ENCODE measurements at places on chromosomes 6 and 20.

DNA sequence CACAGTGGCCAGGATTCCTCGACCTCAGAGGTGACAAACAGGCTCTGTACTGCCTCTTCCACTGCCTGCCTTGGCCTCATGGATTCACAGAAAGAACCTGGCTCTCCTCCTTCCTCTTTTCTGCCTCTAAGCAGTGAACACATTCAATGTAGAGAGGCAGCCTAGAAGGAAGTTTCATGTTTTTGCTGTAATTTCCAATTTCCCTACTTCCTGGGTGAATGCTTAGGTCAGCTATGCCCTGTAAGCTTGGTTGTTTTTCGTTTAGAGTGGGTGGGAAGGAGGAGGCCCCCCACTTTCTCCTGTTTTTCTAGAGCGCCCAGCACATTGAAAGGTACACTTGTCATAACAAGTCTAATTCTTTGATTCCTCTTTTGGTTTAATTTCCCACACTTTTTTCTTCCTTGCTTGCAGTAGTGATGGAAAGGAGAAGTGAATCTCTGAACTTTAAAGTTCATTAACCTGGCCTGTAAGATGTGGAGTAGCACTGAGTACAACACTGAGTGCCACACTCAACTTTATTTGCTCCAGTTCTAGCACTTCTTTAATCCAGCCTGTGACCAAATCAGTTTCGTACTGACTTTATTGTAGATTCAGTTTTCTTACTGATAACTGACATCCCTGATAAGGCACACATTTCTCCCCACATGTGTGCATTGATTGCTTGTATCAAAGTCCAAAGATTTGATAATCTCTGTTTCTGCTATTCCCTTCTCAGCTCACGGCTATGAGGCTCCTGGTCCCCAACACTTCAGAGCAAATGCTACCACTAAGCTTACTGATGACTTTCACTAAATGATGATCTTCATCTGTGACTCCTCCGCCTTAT, 100.0 kb upstream of the MAN1A1 start:
- no peak for DNase-seq

DNA sequence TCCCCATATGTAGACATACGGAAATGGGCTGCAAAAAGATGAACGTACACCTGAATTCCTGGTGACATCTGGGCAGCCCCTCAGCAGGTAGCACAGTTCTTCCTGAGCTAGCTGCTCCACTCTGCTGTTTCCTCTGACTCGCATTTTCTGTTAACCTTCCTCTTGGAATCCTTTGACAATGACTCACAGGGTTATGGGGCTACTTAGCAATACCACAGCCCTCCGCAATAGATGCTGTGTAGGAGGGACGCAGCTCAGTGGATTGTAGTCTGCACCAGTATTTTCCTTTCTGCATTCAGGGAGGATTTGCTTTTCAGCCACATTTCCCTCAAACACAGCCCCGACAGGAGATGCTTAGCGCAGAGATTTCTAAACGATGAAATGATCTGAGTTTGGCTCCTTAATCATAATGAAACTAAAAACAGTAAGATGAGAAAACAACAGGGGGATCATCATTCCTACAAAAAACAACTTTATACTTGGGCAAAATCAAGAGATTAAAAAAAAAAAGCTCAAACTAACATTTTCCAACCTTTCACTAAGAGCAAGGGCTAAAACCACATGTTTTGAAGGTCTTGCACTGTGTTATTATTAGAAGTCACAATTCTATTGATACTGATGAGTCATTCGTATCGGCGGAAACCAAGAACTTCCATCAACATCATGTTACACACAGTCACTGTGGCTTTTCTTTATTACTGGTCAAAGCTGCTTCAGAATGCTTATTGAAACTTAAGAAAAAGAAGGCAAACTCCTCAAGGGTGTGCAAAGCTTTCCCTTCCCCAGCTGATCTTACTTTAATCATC, 12.2 kb downstream of the BACH2 start:
- DNase-seq: peak; percentile 52

- DNase-seq: no peak
These were observed 76.5 kb downstream of the EFHC1 start for GRCh38 chr6:52496631-52497030.

- no peak for DNase-seq
These were observed 547.9 kb upstream of the PTCHD4 start for GRCh38 chr6:48658915-48659314.

DNA sequence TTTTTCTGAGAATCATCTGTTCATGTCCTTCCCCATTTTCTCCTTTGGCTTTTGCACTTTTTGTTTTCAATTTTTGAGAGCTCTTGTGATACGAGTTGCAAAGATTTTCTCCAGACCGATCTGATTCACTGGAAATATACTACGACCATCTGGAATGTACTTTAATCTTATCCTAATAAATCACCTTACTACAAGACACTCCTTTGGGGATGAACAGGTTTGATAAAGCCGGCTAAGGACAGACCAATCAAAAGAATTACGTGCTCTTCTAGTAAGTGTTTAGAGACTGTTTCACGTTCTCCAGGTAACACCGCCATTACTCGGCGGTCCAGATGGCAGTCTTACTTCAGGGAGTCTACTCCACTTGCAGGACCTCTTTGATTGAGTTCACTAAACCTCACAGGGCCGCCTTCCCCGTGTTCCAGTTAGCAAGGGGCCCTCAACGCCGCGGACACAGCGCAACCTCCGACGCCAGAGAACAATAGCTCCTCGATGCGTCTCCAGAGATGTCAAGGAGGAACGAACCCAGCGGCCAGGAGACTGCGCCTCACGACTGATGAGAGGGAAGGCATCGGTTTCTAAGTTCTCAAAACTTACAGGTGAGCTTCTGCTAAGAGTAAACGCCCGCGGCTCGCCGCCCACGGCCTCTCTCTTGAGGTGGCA, 920 bp upstream of the WTAP start:
- no peak for DNase-seq

- no peak for DNase-seq
These were observed 21.6 kb upstream of the FBXO9 start for GRCh38 chr6:53043581-53043980.

All from activated CD4-positive, alpha-beta memory T cell treated with anti-CD3 and anti-CD28 coated beads, Interleukin-2, amount 10 ng/mL, durations not matched to agents 7 days and 5 days (primary cell).